ENCODE measurements at places on chromosomes 5 and 9. TPM values are rescaled to one million over a fixed set of nuclear protein-coding genes. Genes with fewer than 3 reads are reported as not detected.

- no peak for ATAC-seq
Measured at GRCh38 chr9:2700909-2701550, 16.3 kb upstream of the KCNV2 start.

C5orf63 gene
- total RNA-seq = 0.59 TPM

- peak; percentile 95 for ATAC-seq
Measured at GRCh38 chr5:91162534-91163381, 220.4 kb downstream of the ARRDC3 start.

DNA sequence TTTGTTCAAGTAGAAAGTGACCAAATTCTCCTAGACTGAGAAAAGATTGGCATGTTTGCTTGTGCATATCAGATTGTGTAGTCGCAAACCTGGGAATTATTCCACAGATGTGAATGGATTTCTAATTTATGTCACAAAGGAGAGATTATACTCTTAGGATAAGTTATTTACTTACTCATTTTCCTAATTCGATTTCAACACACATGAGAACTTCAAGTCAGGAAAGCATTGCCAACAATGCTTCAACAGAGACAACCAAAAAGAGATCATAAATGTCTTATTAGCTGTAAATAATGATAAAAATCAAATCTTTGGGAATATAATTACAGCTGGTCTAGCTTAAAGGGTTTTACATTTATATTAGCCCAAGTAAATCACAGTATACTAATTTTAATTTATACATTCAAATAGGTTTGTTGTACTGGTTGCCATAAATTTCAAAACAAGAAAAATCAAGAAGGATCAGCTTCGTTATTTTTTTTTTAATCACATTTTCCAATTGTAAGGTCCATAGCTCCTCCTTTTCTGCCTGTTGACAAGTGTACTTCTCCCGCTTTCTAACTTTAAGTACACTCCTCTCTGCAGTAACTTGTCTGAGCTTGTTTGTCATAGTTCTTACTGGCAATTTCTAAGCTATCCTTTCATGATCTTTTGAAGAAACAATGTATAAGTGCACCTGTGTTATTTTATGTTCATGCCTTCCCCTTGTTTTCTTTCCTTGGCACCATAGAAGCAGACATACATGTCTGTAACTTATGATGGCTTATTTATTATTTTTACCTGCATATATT, 246.6 kb downstream of the DEPDC1B start:
- ATAC-seq = no peak

- ATAC-seq = no peak
Measured at GRCh38 chr5:74009502-74009901, 383.5 kb downstream of the ARHGEF28 start.
